ENCODE measurements at places on chromosomes 1 and 21. TPM values are rescaled to one million over a fixed set of nuclear protein-coding genes. Genes with fewer than 3 reads are reported as not detected.

The BMP8B gene
- 0.13 TPM for polyA plus RNA-seq

The WNT3A gene
- polyA plus RNA-seq = not detected

The PRR9 gene
- polyA plus RNA-seq = not detected

The SPATA1 gene
- polyA plus RNA-seq = 1.4 TPM

The AIRE gene
- polyA plus RNA-seq = not detected

The GNAT2 gene
- 1.3 TPM for polyA plus RNA-seq

The SEMA4A gene
- polyA plus RNA-seq = 60.8 TPM

The LCE1A gene
- not detected for polyA plus RNA-seq

The OR2L13 gene
- not detected for polyA plus RNA-seq

The NDUFV3 gene
- polyA plus RNA-seq = 42.0 TPM

The RAB3B gene
- polyA plus RNA-seq = 0.09 TPM

The DNTTIP2 gene
- polyA plus RNA-seq = 104 TPM

The TSSK3 gene
- 0.34 TPM for polyA plus RNA-seq

The TMEM59 gene
- 191 TPM for polyA plus RNA-seq

The GUCA2B gene
- not detected for polyA plus RNA-seq

The AMY1B gene
- not detected for polyA plus RNA-seq

The CD1D gene
- not detected for polyA plus RNA-seq

The CDC14A gene
- 4.7 TPM for polyA plus RNA-seq

The SPAG17 gene
- not detected for polyA plus RNA-seq

The KRTAP7-1 gene
- not detected for polyA plus RNA-seq

The LEMD1 gene
- not detected for polyA plus RNA-seq

The IGSF3 gene
- polyA plus RNA-seq = 3.4 TPM

The SVBP gene
- polyA plus RNA-seq = 27.8 TPM

The CCDC30 gene
- 0.80 TPM for polyA plus RNA-seq

The PTPN14 gene
- 0.59 TPM for polyA plus RNA-seq

The SLC1A7 gene
- not detected for polyA plus RNA-seq

Measured in GM12878 (cell line).